ENCODE measurements at places on chromosomes 12 and 14.

DNA sequence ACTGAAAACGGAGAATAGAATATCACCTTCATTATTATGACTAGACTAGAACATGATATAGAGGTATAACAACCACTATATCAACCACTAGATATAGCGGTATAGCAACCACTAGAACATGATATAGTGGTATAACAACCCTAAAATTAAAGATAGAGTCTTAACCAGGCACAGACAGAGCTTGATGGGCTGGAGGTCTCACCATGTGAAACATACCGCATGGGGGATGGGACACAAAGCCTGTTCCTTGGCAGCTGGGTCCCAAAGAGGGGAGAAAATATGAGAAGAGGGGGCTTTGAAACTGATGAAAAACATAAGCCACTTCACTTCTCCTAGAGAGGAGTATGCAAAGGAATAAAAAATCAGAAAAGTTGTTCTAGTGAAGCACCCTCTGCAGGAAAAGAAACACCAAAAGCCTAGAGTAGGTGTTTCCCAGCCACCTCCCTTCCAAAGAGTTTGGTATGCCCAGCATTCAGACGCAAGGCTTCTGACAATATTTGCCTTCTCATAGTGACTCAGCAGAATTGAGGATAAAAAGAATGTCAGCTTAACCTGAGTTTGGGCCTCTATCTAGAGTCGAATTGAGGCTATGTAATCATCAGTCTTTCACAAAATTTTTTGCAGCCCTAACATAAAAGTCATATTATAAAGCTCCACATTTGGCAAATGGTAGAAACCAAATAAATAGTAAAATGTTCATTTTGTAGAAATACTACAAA, 316.4 kb downstream of the NOVA1 start:
- no peak for DNase-seq

DNA sequence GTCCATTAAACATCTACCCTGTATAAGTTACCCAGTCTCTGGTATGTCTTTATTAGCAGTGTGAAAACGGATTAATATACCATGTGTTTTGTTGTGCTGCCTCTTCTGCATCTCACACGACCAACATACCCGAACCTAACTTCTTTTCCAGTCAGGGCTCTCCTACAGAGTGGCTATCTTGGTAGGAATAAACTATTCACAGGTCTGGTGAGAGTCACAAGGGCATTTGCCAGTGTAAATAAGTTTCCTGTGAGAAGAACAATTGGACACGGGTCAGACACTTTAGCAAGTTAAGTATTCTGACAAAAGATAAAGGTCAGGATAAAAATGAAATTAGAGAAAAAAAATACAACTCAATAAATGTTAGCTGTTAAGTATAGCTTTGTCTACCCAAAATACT, 60.9 kb downstream of the MYF5 start:
- no peak for DNase-seq

DNA sequence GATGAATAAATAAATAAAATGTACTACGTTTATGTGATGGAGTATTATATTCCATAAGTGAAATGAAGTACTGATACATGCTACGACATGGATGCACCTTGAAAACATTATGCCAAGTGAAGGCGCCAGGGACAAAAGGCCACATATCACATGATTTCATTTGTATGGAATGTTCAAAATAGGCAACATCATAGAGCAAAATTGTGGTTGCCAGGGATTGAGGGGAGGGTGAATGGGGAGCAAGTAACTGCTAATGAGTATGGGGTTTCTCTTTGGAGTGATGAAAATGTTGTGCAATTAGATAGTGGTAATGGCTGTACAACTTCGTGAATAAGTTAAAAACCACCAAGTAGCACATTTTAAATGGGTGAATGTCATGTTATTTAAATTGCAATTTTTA, 132.8 kb downstream of the SLC38A4 start:
- DNase-seq = no peak

DNA sequence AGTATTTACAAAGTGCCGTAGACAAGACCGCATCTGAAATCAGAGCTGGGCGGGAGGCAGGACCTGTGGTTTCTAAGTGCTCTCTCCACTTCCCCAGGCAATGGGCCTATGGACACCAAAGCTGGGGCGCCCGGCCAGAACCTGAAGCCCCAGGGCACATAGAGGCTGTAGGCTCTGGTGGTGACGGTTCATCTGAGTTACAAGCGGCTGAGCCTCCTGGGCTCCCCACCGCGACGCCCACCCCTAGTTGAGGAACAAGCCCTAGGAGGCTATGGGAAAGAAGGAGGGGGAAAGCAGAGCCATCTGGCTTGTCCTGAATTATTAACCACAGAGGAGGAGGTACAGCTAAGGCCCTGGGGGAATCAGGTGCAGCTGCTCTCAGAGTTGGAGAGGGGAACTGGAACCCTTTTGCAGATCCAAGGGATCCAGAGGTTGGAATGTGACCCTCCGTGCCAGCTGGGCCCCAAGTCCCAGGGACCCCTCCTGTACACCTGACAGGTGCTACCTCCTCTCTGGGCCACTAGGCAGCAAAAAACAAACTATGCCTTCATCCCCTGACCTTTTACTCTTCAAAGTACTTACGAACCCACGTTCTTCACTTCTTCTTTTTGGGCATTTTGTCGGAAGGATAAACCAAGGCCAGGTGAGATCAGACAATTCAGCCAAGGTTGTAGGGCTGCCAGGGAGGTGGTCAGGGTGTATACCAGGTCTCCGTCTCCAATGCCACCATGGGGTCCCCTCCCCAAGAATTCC, 77.2 kb downstream of the ARL6IP4 start:
- no peak for DNase-seq

Measured in cortex of kidney (tissue), 1 donor.